Stimulated activated CD8-positive, alpha-beta memory T cell treated with anti-CD3 and anti-CD28 coated beads, Interleukin-15, amount 100 ng/mL, for 4 hours (primary cell): ENCODE measurements at places on chromosomes 11 and 22.

- DNase-seq = no peak
Measured at GRCh38 chr11:17157761-17158160, 50.0 kb downstream of the PIK3C2A start.

DNA sequence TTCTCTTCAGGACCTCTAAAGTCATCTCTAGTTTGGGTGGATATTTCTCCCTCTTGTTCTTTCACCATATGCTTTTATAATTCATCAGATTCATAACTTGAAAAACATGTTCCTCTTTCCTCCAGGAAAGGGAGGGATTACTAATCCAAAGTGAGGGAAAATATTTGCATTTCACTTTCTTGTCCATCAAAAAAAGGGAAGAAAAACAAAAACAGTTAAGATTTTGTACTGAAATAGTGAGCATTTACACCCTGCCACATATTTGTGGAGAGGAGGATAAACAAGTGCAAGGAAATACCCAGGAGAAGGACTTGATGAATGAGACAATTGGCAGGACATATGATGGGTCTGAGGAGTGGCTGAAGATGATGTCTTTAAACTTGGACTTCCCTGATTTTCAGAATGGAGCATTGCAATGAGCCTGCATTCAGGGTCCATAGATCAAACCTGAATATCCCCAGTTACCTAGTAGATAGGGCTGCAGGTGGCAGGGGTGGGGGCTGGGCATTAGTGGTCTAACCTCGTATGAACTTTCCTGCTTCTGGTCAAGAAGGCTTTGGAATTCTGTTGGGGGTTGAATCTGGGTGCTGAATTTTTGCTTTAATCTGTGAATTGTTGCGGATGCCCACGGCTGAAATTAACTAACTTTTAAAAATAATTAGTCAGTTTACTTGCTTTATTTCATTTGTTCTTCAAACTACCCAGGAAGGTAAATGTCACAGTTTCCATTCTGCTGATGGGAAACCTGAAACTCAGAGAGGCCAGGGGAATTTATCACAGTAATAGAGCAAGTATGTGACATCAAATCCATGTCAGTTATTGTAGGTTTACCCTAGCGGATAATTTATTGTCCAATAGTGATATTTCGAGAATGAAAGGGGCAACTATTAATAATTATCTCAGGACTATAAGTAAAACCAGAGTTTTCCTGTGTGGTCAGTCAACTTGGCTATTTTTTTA lies 36.9 kb upstream of the TMEM123 start:
- no peak for DNase-seq

DNA sequence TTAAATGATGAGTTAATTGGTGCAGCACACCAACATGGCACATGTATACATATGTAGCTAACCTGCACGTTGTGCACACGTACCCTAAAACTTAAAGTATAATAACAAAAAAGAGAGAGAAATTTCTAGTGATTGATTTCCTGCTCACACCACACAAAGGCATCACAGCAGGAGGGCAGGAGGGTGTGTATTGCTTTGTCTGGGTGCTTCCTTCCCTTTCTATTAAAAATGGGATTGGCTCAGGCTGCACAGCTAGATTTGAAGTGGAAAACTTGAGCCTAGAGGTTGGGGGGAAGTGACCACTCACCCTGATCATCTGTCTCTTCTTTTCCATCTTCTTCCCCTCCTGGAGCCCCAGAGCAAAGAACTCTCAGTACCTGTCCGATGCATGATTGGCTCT lies 944 bp upstream of the SCGB1D2 start:
- DNase-seq = no peak

DNA sequence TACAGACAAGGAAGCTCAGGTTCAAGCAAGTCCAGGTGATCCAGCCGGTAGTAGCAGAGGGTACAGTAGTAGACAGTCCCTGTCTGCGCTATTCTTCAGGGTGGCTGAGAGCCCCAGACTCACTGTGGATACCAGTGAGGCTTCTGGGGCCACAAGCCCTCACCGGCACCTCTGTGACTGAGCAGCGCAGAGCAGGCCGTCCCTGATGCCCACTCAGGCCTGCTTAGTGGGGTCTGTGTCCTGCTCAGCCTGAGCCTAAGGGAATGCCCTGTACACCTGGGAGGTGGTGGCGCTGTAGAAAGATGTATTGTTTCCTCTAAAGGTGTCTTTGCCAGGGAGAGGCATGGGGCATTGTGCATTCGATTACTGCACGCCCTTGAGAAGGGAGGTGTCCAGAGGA lies 143.8 kb downstream of the CACNA1I start:
- DNase-seq = no peak

- DNase-seq = no peak
Measured at GRCh38 chr11:129528296-129528695, 152.6 kb downstream of the BARX2 start.

DNA sequence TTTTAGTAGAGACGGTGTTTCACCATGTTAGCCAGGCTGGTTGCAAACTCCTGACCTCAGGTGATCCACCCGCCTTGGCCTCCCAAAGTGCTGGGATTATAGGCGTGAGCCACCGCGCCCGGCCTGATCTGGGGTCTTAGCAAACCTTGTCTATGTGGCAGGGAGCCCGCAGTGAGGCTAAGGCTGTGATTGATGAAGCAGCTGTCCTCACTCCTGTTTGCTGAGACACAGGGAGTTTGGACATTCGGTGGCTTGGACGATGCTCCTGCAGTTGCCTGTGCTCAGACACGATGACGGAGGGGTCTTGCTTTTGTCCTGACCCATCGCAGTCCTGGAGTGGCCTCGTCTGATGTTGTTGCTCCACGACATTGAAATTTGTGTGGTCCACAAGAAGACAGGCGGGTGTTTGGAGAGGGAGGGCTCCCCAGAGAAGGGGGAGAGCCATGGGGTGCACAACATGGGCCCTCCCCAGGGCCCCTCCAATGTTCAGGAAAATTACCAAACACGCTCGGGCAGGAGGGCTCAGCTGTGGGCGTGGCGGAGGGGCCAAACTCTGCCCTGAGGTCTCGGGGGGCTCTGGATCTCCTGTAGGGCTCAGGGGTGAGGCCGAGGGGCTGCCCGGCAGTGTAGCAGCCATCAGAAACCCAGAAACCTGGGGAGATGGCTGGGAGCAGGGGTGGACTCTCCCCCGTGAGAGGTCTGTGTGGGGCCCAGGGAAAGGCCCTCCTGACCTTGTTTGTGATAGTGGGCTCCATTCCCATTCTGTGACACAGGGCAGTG lies 41.8 kb upstream of the PRR5 start:
- DNase-seq = no peak

DNA sequence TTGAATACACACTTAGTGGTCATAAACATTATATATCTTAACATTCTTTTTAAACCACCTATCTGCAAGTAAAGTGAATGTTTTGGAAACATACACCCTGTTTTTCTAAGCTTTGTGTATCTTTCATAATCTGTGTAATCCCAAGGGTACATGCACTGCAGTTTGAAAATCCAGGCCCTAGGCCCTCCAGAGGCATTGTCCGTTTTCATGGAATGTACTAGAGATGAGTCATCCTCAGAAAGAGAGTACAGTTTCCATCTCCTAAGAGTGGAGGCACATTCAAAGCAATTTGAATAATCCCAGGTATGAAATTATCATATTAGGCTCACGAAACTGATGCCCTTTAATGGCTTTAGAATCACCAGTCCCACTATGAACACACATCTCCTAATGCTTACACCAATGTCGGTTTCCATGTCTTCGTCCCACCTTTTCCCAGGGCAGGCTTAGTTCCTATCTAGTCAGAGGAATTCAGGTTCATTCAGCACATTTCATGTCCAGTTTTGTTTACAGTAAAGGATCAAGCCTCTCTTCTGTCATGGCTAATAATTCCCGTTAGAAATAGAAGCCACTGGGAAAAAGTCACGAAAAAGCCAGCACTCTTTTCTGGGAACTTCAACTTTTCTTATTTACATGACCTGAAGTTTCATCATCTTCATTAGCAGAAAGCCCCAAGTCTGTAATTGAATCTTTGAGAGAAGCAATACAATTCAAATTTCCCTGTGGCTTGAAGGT lies 39.5 kb upstream of the CD44 start:
- DNase-seq = no peak

DNA sequence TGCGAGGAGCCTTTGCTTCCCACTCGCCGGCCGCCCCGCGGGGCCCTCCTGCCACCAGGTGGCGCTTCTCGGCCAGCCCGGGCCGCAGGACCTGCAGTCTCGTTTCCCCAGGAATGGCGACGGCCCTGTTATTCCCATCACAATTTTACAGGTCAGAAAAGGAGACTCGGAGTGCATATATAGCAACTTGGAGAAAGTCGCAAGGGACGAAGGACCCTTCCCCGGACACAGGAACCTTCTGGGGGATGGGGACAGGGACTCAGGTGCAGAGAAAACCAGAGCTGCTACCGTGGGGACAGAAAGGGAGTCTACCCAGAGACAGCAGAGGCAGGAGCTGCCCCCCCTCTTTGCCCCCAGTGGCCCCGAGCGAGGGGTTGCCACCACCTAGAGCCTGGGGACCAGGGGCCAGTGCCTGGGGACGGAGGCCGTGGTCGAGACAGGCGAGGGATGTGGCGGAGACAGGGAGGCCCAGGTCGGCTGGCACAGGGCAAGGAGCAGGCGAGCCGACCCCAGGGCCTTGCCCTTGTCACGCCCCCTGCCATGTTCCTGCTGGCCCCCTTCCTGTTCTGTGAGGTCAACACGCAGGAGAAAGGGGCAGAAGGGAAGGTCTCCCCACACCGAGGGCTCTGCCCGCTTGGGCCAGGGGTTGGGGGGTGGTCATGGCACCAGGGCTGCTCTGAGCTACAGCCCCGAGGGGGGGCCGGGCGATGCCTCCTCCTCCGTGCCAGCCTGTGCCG lies 3.5 kb upstream of the KRTAP5-6 start:
- peak; percentile 27 for DNase-seq

DNA sequence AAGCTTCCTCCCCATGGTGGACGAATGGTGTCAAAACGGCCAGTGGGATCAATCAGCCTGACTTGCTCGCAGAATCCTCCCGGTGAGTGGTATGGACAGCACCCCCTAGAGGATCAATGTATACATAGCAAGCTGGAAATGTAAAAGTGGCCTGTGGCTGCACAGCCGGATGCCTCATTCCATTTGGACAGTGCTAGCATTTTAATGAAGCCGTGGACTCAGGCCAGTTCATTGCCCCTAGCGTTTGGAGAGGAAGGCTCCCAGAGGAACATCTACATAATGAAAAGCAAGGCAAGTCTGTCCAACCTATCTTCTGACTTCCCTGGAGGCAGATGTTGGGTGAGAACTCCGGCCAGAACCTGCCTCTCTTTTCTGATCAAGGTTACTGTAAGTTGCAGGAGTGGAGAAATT lies 942.3 kb downstream of the NTM start:
- DNase-seq = no peak

GRCh38 chr11:118663381-118663780 lies 16.1 kb downstream of the TREH start:
- no peak for DNase-seq

DNA sequence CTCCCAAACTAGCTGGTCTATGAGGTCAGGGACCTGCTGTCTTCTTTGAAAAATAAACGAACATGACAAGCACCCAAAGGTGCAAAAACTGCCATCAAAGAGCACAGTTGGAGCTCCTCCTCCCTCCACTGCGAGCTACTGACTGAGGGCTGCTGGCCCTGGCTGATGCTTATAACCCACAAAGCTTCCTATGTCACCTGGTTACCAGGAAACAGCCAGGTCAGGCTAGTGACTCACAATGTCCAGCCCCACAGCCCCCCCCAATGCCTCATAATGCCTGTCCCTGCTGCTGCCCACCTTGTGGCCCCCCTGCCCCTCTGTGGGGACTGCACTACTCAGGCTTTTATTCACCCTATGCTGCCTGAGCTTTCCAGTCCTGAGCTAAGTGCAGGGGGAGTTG lies at the start of gene DRICH1:
TSS of gene DRICH1 (minus strand) at position 144 of the 400 bp plus-strand sequence. CDS start 298 bp downstream, outside the sequence.
- no peak for DNase-seq

DNA sequence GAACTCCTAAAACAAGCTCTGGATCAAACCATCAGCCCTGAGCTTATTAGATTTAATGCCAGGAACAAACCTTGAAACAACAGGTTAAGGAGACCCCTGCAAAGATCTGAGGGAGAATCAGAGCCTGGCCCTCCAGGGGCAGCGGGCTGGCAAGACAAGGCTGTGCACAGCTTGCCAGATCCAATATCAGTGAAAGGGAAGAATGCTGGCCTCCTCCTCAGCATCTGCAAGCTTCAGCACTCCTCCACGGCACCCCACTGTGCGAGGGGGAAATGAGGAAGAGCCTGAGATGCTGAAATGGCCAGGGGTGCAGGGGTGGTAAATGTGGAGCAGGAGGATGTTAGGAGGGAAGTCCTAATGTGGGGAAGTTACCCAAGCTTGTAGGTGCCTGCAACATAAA lies 167.0 kb downstream of the TENM4 start:
- DNase-seq = no peak

GRCh38 chr11:12292766-12293165 lies 84.6 kb upstream of the PARVA start:
- no peak for DNase-seq

DNA sequence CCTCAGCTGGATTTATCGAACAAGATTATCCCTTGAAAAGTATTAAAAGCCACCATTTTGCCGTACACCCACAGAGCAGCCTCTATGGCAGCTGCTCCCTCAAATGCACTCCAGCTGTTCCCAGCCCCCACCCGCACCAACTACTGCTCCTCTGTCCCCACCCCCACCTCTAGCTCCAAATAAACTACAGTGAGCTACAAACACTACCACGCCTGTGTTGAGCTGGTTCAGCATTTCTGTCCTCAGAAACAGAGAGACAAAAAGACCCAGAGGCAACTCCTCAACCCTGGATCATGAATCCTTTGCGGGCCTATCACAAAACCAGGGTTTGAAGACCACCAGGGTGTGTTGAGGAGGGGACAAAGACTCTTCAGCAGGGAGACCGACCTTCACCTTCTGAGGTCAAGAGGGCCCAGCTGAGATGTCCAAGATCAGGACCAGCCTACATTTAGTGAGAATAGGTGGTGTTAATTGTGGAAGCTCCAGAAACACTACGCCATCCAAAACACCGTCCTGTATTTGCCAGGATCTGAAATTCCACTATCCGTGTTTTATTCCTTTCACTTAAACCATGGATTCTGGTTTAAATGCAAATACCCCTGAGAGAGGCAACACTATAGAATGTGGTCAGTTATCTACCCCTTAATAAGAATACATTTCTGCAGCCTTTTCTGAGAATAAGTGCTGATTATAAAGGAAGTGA lies 195.9 kb downstream of the DSCAML1 start:
- no peak for DNase-seq

DNA sequence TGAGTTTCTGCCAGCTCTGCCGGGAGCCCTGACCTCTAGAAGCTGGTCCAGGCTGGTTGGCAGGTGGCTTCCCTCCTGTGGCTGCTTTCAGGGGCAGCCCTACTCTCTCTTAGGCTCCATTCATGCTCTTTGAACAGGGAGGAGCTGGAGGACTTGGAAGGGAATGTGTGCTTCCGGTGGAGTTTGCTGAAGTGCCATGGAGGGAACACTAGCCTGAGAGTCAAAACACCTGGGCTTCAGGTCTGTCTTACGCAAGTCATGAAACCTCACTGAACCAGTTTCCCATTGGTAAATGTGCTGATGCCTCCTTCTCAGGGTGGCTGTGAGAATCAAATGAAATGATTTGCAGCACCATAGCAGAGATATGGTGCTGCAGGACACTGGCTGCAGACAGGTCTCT lies 224.5 kb downstream of the KIRREL3 start:
- DNase-seq = no peak

GRCh38 chr11:13339195-13340153 lies 61.9 kb downstream of the BMAL1 start:
- no peak for DNase-seq
